Muscle of leg (tissue), 16 donors: ENCODE measurements at places on chromosomes 6 and 20. TPM values are rescaled to one million over a fixed set of nuclear protein-coding genes. Genes with fewer than 3 reads are reported as not detected.

DNA sequence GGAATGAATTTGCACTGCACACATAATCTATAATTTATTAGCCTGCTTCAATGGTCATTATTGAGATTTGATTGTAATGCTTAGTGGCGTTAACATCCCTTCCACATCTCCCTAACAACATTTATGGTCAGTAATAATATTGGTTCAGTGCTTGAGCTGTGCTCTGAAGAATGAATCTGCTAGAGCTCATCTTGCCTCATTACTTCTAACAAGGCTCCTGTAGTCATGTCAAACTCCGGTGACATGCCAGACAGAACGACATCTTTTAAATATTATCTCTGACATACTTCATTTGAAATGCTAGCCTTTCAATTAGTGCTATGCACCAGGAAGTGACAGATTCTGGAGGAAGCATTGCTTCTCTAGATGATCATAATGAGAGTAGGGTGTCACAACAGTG, 240.3 kb upstream of the BTBD3 start:
- no peak for DNase-seq

- no peak for DNase-seq
These were observed 288.5 kb upstream of the CNR1 start for GRCh38 chr6:88454658-88455057.

The SLC17A3 gene
- not detected for polyA plus RNA-seq

- DNase-seq: no peak
These were observed 256.4 kb downstream of the GMPR start for GRCh38 chr6:16494793-16495192.

The POFUT1 gene
- polyA plus RNA-seq: 39.1 TPM

The CFAP206 gene
- polyA plus RNA-seq: 0.09 TPM

DNA sequence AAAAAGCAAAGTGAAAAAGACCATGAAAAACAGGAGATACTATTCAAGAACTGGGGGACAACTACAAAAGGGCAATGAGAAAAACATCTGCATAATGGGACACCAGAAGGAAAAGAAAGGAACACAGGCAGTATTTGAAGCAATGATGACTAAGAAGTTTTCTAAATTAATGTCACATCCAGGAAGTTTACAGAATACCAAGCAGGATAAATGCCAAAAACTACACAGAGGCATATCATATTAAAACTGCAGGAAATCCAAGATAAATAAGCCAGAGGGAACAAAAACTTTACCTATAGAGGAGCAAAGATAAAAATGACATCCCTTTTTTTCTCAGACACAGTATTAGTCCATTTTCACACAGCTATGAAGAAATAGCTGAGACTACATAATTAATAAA, 193.0 kb downstream of the ERMARD start:
- no peak for DNase-seq

DNA sequence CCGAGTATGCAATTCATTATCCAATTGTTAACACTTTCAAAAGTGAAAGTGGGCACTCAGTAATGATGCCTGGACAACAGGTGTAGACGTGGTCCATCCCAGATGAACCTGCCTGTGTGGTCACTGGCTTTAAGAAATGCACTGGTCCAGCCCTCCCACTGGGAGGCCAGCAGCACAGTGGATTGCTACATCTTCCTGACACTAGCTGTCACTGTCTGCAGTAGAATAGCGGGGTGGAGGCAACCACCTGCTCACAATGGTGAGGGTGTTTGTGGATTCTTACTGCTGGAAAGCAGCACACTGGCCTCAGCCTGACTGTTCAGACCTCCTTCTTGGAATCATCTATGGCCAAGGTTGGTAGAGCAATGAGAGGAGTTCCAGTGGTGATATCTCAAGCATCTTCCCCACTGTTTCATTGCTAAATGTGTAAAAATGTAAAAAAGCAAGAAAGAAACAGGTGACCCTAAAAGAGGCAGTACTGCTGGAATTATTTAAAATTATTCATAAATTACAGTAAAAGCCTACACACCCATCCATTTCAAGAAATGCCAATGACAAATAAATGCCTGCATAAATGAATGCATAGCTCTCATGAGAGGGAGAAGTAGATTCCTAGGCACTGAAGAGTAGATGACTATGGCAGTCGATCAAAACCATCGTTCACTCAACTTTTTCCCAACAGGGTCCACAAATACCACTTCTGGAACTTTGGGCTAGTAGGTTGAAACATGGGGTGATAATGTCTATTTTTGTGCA, 228.0 kb upstream of the PLN start:
- no peak for DNase-seq

DNA sequence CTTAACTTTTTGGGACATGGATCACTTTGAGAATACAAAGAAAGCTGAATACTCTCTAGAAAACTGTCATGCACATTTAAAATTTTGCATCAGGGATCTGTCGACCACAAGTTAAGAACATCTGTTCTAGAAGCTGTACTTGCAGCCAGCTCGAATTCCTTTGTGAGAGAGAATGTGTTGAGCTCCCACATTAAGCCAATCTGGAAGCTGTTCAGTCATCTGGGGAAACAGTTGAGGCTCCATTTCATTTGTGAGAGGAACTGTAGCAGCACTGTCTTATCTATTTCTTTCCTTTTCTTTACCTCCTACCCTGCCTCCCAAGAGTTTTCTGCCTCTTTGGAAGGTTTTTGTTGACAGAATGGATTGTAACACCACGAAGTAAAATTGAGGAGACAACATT, 50.8 kb downstream of the KAT14 start:
- peak; percentile 87 for DNase-seq

GRCh38 chr20:52239102-52239501, 47.5 kb upstream of the ZFP64 start:
- no peak for DNase-seq

GRCh38 chr20:24364482-24364881, 104.9 kb upstream of the SYNDIG1 start:
- no peak for DNase-seq

- peak; percentile 72 for DNase-seq
These were observed 3.0 kb upstream of the GOPC start for GRCh38 chr6:117605169-117605826.

DNA sequence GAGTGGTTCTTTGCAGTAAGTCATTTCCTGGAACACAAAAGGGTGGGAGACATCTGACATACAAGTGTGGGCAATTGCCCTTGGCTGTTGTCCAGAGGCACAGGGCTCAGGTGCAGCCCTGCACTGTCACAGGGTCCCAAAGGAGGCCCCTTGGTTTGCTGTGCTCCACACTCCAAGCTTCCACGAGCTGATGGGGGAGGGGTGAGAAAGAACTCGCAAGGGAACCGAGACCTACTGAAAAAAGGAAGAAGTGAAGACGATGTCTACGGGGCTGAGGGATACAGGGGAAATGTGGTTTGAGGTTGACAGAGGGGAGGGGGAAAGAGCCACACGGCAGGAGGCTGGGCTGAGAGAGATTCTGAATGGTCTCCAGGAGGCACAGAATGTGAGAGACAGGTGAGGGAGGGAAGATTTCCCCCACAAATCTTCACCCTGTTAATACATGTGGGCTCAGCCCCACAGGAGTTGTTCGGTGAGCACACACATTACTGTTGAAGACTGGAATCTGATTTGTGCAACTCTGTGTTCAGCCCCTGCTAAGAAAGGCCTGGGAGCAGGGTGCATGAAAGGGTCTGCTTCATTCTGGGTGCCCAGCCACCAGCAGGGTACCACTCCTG, 123.4 kb downstream of the LY86 start:
- peak; percentile 56 for DNase-seq

- no peak for DNase-seq
These were observed 556.6 kb upstream of the CDH4 start for GRCh38 chr20:60695226-60696000.

The HRH3 gene
- polyA plus RNA-seq: 0.60 TPM

DNA sequence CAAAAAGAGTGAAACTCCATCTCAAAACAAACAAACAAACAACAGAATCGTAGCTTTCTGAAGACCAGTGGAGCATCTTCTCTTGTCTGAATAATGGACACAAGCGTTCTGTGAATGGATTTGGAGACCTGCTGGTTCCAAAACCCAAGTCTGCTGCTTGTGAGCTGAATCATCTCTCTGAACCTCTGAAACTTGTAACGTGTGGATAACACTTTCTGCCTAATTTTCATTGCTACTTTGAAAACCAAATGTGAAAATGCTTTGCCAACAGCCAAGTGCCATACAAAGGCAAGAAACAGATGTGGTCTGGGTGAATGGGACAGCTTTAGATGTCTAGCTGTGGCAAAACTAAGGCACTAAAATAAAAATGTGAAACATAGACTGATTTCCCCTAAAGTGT, 44.3 kb downstream of the PHACTR1 start:
- DNase-seq: no peak

GRCh38 chr6:118502169-118502568, 45.9 kb upstream of the PLN start:
- no peak for DNase-seq

DNA sequence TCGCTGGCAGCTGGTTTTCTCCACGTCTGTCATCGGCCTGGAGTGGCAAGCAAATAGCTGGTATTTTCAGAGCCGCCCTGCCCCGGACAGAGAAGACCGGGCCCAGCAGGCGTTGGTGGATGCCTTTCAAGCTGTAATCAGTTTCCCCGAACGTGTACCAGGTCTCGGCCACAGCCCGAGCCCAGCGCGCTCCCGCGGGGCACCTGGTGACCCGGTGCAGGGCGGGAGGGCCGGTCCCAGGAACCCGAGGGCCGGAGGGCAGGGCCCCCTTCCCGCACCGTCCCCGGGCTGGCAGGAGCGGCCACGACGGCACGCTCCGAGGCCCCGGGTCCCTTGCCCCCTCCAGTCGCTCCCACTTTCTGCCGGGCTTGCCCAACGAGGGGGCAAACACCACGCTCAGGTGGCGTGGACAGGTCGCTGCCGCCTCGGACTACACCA, 348 bp upstream of the PYGB start:
- no peak for DNase-seq

DNA sequence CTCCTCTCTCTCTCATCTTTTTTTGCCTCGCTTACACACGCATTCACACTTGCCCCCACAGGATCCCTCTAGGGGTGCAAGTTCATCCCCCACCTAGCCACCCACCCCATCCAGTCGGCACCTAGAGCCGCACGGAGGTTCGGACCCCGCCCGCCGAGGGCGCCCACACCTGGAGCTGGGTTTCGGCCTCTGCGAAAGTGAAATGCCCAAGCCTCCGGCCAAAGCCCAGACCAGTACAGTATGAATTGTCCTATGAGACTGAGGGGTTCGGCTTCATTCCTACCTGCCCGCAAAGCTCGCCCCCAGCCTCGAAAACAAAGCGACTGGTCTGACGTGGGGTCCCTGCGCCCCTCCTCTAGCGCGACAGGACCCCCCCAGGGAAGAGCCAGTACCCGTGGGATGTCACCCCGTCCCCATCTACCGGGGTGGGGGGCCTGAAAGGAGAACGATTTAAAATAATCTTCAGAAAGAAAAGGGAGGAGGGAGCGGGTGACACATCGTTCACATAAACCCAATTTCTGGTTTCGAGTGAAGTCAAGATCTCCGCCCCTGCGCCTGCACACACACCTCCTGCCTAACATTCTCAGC, 1.5 kb downstream of the TFAP2A start:
- no peak for DNase-seq

The SPATS1 gene
- not detected for polyA plus RNA-seq

GRCh38 chr20:44171775-44172571, 15.0 kb downstream of the JPH2 start:
- DNase-seq: no peak

GRCh38 chr6:65126667-65127066, 580.4 kb downstream of the EYS start:
- DNase-seq: no peak

The CALHM6 gene
- 4.0 TPM for polyA plus RNA-seq

DNA sequence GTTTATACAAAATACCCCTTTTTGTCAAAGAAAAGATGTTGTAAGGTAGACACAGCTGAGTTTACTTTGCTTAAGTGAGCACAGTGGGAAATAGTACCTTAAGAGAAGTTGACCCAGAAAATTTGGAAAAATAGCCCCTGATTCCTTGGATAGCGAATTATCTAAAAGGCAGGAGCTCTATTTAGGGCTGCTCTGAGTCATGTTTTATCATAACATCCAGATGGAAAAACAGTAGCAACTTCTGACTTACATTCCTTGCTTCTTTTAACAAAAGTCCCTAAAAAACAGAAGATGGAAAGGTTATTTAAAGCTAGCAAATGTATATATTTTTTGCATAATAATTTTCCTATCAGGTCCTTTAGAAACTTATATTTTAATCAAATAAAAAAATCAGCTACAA, 59.0 kb downstream of the THEMIS start:
- DNase-seq: no peak

- peak; percentile 53 for DNase-seq
These were observed 289.9 kb downstream of the CD109 start for GRCh38 chr6:73985891-73986290.

DNA sequence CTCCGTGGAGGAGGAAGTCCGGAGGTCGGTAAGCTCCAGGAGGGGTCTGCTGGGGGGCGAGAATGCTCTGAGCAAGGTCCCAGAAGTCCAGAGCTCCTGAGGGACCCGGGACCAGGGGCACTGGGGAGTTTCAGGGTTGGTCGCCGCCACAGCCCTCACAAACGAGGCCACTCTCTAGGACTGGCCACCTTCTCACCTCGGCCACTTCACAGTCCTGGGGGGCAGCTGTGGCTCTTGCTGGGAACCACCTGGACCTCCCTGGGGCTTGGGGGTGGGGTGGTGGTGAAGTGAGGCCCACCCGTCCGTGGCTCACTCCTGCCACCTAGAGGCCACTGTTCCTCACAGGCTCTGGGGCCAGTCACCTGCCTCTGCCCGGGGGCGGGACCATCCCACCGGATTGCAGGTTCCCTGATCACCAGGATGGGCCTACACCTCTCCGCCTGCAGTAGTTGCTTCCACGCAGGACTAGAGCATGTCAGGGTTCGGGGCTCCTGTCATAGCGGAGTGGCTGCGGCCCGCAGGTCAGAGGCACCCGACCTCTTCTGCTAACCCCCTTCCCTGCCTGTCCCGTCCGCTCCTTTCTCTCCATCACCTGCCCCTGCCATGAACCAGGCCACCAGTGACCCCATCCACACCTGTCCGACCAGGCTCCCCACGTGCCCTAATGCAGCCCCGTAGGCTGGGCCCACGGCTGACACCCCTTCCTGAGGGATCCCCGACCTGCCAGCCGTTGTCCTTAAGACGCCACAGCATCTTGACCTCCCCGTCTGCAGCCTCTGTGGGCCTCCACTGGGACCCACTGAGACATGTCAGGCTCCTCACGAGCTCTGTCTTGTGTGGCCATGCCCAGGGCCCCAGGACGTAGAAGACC, 5.1 kb upstream of the TCEA2 start:
- peak; percentile 66 for DNase-seq

GRCh38 chr6:37540390-37540789, 40.7 kb upstream of the CCDC167 start:
- DNase-seq: no peak
